CD8-positive, alpha-beta memory T cell (primary cell): ENCODE measurements at places on chromosomes 5 and 9.

- DNase-seq = no peak
These were observed 155.3 kb downstream of the MACROH2A1 start for GRCh38 chr5:135243556-135244285.

DNA sequence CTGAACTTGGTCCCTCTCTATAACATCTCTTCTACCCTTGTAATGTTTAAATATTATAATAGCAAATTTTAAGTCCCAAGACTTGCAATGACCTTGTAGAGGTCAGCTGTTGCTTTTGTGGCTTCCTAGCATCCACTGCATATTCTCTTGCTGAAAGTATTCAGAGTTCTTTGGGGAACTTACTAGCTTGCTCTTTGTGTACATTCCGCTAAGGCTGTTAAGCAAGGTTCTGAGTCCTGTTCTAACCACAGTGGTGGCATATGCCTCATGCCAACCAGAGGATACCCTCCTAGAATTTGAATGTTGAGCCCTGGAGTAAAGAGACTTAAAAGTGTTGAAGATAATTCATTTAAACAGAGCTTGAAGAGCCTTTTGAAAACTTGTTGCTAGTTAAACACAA is 570.9 kb downstream of the TLE1 start:
- DNase-seq = no peak

GRCh38 chr9:123468541-123468940 is 112.5 kb downstream of the CRB2 start:
- no peak for DNase-seq

- DNase-seq = no peak
These were observed 107.7 kb downstream of the DMAC1 start for GRCh38 chr9:7691909-7692308.

GRCh38 chr9:37511016-37512010 is 25.6 kb downstream of the POLR1E start:
- DNase-seq = no peak

- no peak for DNase-seq
These were observed 19.1 kb downstream of the PHF2 start for GRCh38 chr9:93595461-93595860.

DNA sequence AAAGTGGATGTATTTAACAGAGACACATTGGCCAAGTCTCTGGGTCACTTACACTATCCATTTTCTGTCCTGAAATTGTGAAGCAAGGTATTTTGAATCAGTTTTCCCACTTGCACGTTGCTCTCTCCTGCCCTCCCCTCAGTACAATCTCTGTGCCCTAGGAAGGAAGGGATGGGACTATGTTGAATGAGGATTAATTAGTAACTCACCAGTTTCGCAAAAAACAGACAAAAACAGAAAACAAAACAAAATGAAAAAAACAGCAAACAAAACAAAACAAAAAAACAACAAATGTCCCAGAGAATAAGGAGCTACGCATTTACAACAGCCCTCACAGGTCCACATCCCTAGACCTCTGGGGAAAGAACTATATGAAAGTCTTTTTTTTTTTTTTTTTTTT is 1.1 kb upstream of the CD14 start:
- DNase-seq = no peak

- DNase-seq = no peak
These were observed 24.6 kb downstream of the RAPGEF6 start for GRCh38 chr5:131610198-131611063.

DNA sequence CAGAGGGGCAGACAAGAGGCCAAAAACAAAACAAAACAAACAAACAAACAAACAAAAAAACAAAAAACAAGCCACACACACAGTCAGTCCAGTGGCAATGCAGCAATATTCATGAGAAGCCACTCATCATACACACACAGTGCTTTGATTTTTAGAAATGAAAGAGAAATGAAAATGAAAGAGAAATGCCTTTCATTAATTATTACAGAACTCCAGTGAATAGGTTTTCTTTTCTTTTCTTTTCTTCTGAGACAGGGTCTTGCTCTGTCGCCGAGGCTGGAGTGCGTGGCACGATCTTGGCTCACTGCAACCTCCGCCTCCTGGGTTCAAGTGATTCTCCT is 36.9 kb downstream of the SPRY4 start:
- no peak for DNase-seq

DNA sequence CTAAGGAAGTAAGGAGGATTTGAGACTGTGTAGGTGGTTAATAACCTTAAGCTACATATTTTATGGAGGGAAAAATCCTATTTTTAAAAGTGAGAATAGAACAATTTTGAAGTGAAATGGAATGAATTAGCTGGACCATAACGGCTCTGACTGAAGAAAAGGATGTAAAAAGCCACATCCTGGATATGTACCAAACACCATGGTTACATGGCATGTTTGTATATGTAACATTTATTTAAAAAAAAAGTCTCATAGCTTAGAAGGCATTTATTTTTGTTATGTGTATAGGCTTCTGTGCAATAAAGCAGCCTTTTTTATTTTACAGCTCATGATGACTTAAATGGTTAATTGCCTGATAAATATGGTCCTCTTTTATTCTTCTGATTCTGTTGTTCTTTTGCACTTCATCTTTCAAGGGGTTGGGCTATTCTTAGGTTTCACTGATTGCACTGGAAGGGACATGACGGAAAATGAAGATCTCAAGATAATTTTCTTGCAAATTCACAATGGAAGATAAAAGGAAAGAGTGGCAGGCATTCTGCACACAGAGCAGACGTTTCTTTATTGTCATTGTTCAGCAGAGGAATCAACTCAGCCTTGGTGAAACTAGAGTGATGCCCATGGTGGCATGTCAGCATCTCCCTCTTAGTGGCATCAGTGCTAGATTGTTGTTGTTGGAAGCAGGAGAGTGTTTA is 63.1 kb downstream of the DOCK8 start:
- peak; percentile 77 for DNase-seq

GRCh38 chr9:84166891-84167290 is 173.7 kb downstream of the SLC28A3 start:
- DNase-seq = no peak

- no peak for DNase-seq
These were observed 490.2 kb upstream of the NUDT12 start for GRCh38 chr5:104052558-104053352.

GRCh38 chr5:98843481-98843880 is 70.0 kb downstream of the RGMB start:
- DNase-seq = no peak

DNA sequence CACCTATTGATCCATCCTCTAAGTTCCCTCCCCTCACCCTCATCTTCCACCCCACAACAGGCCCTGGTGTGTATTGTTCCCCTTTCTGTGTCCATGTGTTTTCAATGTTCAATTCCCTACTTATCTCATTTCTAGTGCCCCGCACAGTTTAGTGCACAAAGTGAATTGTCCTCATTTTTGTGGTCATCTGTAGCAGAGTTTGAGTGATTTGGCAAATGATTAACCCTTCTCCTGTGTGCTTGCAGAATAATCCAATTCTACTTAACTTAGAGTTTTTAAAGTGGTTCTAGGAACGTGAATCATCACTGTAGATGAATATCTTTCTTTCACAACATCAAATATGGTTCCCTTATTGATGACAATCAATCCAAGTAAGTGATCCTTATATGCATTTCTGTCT is 6.3 kb upstream of the HAPLN1 start:
- no peak for DNase-seq

GRCh38 chr9:136441191-136441680 is 1.6 kb upstream of the INPP5E start:
- no peak for DNase-seq

- peak; percentile 98 for DNase-seq
These were observed at the start of the genes DOLK and NUP188 for GRCh38 chr9:128947527-128948301. Gene DOLK (minus strand): TSS chr9:128947603. CDS start chr9:128947303, 300 bp downstream. Gene NUP188 (plus strand): TSS chr9:128947699. CDS start chr9:128947720, 21 bp downstream.

GRCh38 chr9:86783884-86784283 is 163.4 kb downstream of the GAS1 start:
- no peak for DNase-seq

DNA sequence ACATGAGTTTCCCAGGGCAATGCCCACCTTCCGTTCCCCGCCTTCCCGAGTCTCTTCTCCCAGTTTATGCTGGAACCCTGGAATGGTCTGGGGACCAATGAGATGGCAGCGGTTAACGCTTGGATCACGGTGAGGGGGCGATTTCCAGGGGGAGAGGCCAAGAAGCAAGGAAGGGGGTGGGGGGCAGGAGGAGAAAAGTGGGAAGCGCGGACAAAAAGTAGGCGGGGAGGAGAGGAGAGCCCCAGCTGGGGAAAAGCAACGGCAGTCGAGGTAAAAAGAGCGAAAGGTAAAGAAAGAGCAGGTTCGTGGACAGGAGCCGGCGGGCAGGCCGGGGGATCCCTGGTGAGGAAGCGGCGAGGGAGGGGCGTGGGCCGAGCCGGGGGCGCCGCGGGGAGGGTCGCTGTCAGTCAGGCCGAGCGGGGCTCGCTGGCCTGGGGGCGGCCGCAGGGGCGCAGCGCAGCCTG is 508 bp upstream of the SNCAIP start:
- no peak for DNase-seq

GRCh38 chr9:110451726-110452125 is 114.1 kb upstream of the TXNDC8 start:
- no peak for DNase-seq

DNA sequence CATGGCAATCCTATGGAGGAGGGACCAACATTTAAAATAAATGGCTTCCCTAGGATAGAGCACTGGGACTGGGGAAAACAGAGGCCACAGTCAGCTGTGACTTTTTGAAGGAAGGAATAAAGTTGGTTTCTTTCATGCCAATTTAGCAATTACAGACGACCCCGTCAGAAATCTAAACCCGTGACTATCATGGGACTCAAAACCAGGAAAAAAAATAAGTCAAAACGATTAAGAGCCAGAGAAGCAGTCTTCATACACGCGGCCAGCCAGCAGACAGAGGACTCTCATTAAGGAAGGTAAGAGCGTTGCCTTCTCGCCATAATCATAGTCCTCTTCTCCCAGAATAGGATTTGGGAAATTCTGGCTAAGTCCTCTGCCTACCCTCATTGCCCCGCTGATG is at the start of gene MLANA:
MLANA (plus strand) TSS at position 249 of the 400 bp plus-strand sequence. CDS start 1,586 bp downstream, outside the sequence.
- no peak for DNase-seq

DNA sequence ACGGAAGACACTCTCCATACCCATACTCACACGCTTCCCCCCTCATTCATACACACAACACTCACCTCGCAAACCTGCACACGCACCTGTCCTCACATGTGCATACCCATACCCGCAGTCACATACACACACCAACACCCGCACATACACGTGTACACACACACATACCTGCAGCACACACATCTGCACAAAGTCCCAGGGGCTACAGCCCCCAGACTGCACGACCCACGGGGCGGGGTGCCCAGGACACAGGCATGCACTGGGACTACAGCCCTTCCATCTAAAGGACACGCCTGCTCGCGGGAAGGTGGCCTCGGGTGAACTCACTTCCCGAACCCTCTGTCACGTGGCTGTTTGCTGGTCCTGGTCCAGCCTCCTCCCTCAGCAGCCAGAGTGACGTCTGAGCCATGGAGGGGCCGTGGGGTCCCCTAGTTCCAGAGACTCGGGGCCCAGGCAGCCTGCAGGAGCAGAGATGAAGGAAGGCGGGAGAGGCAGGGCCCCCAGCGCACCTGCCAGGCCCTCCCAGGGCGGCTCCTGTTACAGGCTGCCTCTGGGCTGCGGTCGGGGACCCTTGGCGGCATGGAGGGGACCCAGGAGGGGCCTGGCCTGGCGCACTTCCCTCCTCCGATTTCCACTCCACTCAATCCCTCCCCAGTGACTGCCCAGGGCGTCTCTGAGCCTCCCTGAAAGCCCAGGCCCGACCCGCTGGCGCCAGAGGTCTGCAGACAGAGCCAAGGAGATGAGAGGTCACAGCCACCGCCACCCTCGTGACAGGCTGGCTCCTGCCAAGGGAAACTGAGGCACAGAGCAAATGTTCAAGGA is 8.1 kb downstream of the SLC12A7 start:
- peak; percentile 55 for DNase-seq

DNA sequence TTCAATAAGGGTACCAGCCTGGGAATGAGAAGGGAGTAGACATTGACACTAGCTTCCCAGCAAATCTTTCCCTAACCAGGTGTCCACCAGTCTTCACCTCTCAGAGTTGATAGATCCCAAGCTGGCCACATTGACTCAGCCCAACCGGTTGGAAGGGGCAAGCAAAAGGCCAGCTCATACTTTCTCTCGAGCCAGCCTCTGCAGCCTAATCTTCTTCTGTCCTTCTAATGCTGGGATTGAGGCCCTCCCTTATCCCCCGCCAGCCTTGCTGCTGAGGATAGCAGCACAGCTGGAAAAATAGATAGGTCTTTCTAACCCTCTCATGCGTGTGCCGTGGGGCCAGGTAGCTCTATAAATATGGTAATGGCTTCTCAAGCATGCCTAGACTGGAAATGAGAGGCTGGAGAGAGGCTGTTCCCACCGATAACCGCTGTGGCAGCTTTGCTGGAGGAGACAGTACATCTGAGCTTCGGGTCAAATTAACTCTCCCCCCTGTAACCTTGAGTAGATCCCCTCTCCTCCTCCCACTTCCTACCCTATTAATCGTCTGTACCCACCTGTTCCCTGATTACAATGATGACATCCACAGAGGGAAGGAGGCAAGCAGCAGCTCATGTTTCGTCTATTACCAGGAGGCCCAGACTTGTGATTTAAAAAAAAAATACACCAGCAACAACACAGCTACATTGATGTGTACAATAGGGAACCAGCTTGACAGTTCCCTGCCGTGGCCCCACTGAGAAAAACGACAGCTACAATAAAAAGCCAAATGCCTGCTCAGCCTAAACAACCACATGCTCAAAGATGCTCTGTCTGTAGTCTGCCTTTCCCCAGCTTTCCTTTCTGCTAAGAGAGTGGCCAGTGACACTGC is 219.9 kb upstream of the BRINP1 start:
- no peak for DNase-seq

DNA sequence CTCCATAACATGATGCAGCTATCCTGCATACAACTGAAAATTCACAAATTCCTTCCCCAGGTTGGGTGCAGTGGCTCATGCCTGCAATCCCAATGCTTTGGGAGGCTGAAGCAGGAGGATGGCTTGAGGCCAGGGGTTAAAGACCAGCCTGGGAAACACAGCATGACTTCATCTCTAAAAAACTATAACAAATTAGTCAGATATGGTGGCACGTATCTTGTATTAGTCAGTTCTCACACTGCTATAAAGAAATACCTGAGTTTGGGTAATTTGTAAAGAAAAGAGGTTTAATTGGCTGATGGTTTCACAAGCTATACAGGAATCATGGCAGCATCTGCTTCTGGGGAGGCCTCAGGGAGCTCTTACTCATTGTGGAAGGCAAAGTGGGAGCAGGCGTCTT is 56.4 kb upstream of the DAPK1 start:
- DNase-seq = no peak

DNA sequence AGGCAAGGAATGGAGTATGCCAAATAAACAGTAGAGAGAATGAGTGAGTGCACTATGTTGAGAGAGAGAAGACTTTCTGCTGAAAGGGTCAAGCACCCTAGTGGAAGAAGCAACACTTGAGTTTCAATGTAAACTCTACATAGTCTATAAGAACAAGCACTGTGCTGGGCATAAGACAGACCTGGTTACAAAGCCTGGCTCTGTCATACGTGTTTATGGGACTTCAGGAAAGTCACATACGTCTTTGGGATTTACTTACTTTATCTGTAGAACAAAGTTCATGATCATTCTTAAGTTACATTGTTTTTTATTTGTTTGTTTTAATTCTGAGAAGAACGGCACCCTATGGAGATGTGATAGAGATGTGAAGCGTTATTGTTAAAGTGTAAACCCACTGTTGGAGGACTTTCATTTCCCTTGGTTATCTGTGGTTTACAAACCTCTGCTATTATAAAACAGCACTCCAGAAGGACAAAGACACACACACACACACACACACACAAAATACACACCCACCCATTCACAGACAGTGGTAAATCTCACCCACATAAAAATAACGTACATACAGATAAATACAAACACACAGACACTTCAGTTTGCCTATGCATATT is 70.7 kb upstream of the TRIM32 start:
- no peak for DNase-seq
